GM12864 (cell line): ENCODE measurements at places on chromosomes 11 and 22.

GRCh38 chr11:5548440-5548839, at the start of gene OR52H1:
Gene OR52H1 (minus strand): TSS chr11:5548540. CDS start chr11:5545505, 3,035 bp downstream.
- no peak for DNase-seq

DNA sequence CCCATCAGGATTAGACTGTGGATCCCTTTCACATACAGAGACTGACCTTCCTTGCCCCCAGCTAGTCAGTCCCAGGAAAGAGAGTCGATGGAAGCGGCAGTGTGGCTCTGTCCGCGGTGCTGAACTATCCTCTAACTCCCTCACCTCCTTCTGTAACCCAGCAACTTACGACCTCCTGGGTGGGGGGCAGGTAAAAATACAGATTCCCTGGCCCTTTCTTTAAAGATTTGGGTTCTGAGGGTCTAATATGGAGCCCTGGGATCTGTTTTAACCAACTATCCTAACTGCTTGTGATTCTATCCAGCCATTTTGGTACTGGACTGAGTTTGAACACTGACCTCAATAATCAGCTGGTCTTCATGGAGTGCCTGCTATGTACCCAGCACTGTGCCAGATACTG, 23.2 kb downstream of the MFNG start:
- no peak for DNase-seq

GRCh38 chr22:49500942-49501395, 326.7 kb downstream of the BRD1 start:
- DNase-seq, result no peak

- DNase-seq, result no peak
Measured at GRCh38 chr11:3642071-3642951, 519 bp upstream of the ART5 start.

GRCh38 chr11:76661834-76662434, 8.6 kb downstream of the LRRC32 start:
- DNase-seq, result no peak

GRCh38 chr11:59918480-59918879, 19.8 kb upstream of the OOSP1 start:
- no peak for DNase-seq
